DMS 273 treated with DMSO at 0.1 percent for 48 hours (cell line): ENCODE measurements at places on chromosomes 3 and 15.

GRCh38 chr3:10974131-10974530 lies 18.4 kb upstream of the SLC6A1 start:
- DNase-seq, result no peak

DNA sequence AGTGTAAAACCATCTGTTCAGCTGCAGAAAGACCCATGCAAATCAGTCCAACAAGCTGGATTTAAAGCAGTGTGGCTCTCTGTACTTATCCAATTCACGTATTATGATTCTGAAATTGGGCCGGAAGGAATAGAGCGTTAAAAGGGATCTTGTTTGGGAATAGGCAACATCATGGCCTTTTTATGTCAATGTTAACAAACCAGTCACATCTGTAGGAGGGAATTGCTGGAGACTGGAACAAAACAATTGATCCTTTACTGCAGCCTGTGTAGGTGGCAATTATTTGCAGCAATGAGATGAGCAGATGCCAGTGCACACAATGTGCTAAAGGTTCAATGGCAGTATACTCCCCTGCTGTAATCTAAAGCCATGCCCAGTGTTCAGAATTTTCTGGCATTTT lies 887.4 kb upstream of the ROBO1 start:
- no peak for DNase-seq

DNA sequence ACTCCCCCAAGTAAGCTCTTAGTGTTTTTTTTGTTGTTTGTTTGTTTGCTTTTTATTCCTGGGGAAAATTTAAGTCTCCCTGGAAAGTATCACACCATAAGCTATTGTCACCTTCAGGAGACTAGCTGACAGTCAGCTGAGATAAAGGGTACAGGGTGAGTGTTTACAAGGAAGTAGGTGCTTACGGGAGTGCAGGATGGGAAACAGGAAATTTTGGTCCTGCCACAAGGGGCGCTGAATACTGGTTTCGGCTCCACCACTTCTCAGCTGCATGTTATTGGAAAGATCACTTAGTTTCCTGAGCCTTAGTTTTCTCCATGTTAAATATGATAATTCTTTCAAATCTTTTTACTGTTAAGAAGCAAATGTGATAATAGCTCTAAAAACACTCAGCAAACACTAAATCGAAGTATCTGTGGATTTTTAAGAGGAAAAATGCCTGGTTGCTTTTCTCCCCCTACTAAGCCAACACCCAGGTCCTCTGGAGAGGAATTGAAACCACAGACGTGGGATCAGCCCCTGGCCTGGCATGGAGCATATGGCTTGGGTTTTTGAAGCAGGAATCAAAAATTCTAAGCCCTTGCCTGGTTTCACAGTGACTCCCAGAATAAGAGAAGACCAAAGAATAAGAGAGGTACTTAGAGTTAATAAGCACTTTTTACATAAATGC lies 90.7 kb downstream of the SCN11A start:
- DNase-seq, result no peak

- DNase-seq, result no peak
Observed at GRCh38 chr15:76344893-76345582, 8.5 kb downstream of the ISL2 start.

DNA sequence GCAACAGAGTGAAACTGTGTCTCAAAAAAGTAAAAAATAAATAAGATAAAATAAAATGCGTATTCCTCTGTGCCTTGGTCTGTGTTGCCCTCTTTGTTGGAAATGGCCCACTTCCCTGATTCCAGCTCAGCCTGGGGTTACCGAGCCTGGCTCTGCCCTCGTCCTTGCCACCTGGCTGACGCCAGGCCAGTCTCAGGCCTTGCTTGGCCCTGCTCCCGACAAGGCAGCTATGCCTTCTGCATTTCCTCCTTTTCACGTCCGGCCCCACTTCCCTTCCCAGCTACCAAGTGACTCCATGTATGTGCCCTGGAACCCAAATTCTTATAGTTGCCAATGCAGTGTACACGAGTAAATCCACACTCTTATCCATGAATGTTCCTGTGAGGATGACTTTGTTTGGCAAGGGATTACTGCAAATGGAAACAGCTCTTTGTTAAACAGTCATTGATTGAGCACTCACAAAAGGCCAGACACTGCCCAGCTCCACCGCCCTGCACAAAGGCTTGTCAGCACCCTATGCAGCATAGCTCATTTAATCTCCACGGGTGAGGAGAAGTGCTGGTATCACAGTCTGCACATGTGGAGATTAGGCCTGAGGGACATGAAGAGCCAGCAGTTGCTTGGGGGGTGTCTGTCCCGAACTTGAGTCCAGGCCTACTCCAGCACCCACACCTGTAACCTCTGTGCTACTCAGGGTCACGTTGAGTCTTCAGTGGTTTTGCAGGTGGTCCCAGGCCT lies 25.1 kb downstream of the SPSB4 start:
- DNase-seq, result no peak

DNA sequence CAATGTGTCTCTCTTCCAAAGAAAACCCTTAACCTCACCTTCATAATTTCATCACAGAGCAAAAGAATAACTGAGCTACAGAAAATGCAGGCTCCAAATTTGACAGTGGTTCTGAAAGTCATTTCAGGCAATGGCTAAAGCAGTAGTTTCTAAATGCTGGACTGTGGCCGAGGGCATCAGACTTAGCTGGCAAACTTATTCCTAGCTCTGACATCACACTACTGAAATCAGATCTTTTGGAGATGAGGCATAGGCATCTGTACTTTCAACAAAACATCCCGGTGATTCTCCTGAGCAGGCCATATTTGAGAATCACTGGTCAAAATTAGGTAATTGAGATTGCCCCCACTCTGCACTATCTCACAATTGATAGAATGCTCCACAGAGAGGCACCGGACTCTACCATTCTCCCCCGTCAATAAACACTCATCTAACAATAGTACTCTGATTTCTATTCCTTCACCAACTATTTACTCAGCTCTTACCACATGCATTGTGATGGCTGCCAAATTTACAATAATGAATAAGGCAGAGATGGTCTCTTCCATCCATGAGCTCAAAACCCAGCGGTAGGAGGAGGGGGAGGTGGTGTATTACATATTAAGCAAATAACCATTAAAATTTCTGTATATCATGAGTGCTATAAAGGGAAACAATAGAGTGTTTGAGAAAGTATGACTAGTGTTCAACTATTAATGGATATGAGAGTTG lies 57.3 kb upstream of the SPRED1 start:
- DNase-seq, result no peak

DNA sequence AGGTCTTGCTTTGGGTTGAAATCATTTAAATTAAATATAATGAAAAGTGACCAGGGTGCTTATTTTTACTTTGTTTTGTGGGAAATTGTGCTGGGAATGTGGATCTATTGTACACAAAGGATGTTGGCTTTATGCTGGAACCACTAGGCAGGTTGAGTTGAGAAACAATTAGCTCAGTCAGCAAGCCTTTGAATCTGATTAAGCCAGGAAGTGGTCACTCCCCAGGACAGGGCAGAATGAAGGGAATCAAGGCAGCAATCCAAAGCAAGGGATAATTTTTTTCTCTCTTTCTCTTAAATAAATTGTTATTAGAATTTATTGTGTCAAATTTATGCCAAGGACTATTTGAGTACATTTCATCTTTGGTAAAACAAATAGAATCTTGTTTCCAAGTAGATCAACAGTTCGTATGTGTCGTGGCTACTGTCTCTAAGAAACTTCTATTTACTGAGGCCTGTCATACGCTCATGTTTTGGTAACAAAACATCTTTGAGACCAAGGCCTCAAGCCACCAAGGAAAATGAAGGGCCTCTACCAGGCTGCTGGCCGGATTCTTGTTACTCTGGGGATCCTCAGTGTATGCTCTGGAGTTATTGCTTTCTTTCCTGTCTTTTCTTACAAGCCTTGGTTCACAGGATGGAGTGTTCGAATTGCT lies at the start of gene TMEM212:
TSS of gene TMEM212 (plus strand) at position 486 of the 655 bp plus-strand sequence. CDS start at position 521, 35 bp downstream.
- DNase-seq, result no peak

GRCh38 chr3:183266454-183266853 lies 13.4 kb downstream of the B3GNT5 start:
- DNase-seq, result no peak

- no peak for DNase-seq
Observed at GRCh38 chr3:69085168-69085832, 563 bp downstream of the ARL6IP5 start.

DNA sequence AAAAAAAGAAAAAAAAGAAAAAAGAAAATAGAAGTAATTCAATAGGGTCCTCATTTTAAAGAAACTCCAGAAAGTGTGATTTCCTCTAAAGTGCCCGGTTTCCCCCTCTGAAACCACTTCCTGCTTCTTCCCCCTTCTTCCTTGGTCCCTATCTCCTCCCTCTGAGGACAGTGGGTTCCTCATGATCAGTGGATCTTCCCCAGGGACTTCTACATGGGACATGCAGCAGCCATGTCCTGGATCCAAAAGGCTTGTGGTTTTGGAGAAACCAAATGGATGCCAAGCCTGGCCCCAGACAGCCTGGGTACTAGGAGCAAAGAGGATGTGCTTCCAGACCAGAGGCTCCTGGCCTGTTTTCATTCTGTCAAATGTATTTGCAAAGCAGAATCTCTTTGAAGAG lies 26.6 kb upstream of the SMAD6 start:
- DNase-seq, result no peak

DNA sequence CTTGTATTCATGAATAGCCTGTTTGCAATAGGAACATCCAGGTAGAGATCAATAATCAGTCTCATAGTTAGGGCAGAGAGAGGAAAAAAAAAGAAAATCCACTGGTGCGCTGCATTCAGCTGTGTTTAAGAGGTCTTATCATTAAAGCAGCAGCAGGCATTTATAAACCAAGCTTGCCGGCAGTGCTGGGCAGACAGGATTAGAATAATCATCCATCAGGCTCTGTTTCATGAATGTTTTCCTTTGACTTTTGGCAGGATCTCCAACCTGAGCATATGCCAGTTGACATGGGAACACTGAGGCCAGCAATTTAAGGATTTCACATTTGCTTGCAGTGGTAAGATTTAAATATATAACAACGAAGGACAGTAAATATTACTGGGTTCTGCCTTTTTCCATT lies 305.2 kb upstream of the SEMA6D start:
- DNase-seq, result peak; percentile 78

GRCh38 chr3:80492162-80492561 lies 724.4 kb upstream of the ROBO1 start:
- no peak for DNase-seq

GRCh38 chr15:64776402-64776786 lies 1.0 kb upstream of the RBPMS2 start:
- no peak for DNase-seq

DNA sequence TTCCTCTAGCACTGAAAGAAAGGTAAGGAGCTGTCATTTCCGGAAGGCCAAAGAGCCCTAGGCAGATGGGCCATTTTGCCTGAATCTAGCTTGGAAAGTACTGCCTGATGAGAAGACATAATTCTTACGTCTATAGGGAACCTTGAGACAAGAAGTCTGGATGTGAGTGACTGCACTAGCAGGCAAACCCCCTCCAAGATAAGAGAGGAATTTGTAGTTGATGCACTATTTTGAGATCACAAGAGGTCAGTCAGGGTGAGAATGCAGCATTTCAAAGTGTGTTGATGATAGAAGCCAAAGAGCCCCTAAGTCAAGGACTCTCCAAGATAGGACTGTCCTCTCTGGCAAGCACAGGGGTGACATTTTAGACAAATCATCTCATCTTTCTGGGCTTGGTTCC lies 99.2 kb downstream of the HES1 start:
- DNase-seq, result no peak

DNA sequence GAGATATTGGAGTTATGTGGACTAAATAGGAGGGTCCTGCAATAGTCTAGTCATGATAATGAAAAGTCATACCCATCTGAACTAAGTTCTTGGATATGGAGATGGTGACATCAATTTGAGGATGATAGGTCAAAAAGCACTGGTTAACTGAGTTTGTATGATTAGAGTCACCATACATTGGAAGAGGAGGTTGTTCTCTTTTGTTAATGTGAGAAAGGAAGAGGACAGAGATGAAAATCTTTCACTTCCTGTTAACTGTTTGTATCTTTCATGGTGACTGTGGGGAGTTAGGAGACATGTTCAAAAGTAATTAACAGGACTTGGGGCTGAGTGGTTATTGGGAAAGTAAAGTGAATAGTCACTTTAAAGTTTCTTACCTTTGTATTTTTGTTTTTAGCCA lies 11.1 kb downstream of the TMEM62 start:
- no peak for DNase-seq

- DNase-seq, result no peak
Observed at GRCh38 chr15:75431682-75432081, 19.8 kb downstream of the SIN3A start.

- DNase-seq, result no peak
Observed at GRCh38 chr3:146884721-146885120, 279.6 kb upstream of the PLSCR5 start.

DNA sequence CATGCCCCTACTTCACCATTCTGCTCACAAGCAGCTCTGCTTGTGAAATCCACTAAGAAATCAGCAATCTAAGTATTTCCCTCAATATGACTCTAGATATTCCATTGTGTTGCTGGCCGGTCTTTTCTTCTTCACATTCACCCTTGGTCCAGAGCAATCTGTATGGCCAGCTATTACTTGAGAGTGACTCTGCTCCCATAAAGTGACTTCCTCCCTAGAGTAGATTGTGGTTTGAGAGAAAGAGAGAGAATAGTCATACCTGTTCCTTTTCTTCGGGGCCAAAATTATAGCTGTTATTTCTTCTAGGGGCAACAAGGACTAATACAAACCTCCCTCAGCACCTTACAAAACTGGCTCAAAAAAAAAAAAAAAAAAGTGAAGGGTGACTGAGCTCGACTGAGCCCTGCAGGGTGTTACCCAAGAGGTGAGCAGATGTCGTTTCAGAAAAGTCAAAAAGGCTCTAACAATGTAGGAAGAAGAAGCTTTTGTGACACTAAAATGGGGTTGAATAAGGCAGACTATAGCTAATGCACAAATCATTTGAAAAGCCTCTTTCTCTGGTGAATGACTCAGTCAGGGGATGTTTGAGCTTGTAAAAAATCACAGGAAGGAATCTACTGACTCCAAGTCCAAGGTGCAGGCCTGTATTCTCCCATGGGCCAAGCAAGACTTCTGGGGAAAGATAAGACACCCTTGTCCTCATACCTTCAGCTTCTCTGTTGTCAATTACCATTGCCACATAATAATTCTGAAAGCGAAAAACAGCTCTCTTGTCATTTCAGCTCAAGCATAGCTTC lies 161.0 kb upstream of the SLC24A5 start:
- no peak for DNase-seq

DNA sequence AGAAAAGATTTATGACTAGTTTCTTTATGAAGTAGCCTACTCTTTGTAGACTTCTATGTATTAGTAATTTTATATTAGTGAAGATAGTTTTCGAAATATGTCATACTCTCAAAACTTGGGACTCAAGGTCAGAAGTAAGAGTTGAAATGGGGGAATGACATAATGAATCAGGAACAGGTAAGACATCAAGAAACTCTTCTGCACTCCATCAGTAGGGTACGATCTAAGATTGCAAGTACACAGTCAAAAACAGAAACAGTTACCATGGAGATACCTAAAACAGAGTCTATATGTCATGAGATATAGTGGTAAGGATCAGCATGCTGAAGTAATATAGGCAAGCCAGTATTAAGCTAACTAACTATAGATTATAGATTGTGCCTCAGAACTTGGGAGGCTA lies 187.0 kb upstream of the MLF1 start:
- no peak for DNase-seq

GRCh38 chr3:1969281-1969680 lies 129.4 kb upstream of the CNTN4 start:
- no peak for DNase-seq

GRCh38 chr3:71497367-71497897 lies 86.1 kb downstream of the FOXP1 start:
- DNase-seq, result no peak
